SK-N-SH (cell line): ENCODE measurements at places on chromosomes 13 and 19.

DNA sequence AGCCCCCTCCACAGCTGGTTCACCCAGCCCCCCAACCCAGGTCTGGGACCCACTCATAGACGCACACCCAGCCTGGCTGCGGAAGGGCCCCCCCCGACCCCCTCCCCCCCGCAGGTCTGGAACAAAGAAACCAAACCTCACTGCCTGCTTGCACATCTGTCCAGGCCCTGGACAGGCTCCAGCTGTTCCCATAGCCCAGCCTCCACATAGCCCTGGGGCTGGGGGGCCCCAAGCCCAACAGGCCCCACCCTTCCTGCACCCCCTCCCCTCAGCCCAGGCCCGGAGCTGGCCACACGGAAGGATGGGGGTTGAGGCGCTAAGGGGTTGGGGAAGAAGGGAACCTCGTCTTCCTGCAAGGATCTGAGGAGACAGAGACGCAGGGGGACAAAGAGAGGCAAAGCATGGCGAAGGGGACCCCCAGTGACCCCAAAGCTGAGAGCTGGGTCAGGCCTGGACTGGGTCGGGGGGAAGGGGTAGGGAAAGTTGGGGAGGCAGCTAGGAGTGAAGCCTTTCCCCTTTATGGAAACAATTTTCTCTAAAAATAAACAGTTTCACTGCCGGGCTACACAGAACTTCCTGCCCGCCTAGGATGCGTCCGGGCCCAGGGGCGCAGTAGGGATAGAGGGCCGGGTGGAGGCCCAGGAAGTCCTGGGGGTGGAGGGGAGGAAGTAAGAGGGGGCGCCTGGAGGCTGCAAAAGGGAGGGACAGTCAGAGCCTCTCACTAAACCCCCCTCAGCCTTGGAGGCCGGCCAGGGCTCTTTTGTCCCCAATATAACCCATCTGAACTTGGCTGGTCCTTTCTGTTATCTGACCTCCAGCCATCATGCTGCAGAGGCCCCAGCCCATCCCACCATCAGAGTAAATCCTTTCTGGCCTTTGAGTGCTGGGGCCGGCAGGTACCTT is 2.4 kb downstream of the KANK2 start:
- DNase-seq, result no peak

- DNase-seq, result no peak
These were observed 42.2 kb upstream of the FLT1 start for GRCh38 chr13:28537171-28537570.

DNA sequence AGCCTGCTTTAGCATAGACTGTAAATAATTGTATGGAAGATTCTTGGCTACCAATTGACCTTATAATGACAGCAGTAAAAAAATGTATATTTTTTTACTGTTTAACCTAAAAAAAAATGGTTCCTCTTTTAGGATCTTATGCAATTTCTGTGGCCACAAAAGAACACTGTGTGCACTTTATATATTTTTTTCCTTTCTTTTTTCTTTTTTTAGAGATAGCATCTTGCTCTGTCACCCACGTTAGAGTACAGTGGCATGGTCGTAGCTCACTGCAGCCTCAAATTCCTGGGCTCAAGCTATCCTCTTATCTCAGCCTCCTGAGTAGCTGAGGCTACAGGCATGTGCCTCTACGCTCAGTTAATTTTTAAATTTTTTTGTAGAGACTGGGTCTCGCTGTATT is 6.1 kb downstream of the FLT3 start:
- DNase-seq, result no peak

- DNase-seq, result no peak
These were observed 18.0 kb downstream of the RAB3D start for GRCh38 chr19:11321191-11322126.

GRCh38 chr13:28031896-28032288 is 43.4 kb upstream of the URAD start:
- no peak for DNase-seq

- DNase-seq, result no peak
These were observed 121.4 kb upstream of the RFC3 start for GRCh38 chr13:33696530-33696929.

DNA sequence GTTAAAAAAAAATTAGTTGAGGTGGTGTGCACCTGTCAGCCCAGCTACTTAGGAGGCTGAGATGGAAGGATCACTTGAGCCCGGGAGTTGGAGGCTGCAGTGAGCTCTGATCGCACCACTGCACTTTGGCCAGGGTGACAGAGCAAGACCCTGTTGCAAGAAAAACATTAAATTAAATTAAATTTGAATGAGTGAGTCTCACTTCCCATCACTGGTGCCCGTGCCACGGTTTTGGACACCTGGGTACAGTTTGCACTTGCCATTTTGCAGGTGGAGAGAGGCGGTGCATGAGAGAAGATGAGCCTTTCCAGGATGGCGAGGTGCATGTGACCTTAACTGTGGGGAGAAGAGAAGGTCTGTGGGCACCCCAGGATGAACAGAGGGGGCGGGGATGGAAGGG is 60.3 kb upstream of the ZNF536 start:
- DNase-seq, result no peak

GRCh38 chr19:47564081-47564480 is 8.9 kb downstream of the ZNF541 start:
- no peak for DNase-seq

- DNase-seq, result no peak
These were observed 6.8 kb downstream of the ZNF526 start for GRCh38 chr19:42226886-42227285.

- no peak for DNase-seq
These were observed 48.4 kb upstream of the C13orf46 start for GRCh38 chr13:114022309-114022669.

- DNase-seq, result no peak
These were observed 20.0 kb upstream of the CYSLTR2 start for GRCh38 chr13:48633700-48634099.

GRCh38 chr13:102683637-102684036 is 11.2 kb downstream of the METTL21C start:
- DNase-seq, result no peak

- no peak for DNase-seq
These were observed 44.3 kb upstream of the CEACAM21 start for GRCh38 chr19:41531438-41532311.

DNA sequence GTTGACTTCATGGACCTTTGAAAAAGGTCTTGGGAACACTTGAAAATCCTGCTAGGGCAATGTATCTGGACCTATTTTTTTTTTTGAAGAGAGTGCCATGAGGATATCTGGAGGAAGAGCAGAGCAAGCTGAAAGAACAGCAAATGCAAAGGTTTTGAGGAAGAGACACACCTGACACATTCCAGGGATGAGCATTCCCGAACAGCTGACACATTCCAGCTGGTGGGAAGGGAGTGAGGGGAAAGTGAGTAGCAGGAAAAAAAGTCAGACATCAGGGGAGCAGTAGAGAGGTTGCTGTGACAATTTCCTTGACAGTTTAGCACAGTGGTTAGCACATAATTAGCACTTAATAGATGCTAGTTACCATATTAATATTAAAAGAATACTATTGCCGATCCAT is 14.7 kb downstream of the DGKH start:
- DNase-seq, result no peak

- DNase-seq, result peak; percentile 58
These were observed 5.8 kb downstream of the SMIM7 start for GRCh38 chr19:16654140-16654539.

DNA sequence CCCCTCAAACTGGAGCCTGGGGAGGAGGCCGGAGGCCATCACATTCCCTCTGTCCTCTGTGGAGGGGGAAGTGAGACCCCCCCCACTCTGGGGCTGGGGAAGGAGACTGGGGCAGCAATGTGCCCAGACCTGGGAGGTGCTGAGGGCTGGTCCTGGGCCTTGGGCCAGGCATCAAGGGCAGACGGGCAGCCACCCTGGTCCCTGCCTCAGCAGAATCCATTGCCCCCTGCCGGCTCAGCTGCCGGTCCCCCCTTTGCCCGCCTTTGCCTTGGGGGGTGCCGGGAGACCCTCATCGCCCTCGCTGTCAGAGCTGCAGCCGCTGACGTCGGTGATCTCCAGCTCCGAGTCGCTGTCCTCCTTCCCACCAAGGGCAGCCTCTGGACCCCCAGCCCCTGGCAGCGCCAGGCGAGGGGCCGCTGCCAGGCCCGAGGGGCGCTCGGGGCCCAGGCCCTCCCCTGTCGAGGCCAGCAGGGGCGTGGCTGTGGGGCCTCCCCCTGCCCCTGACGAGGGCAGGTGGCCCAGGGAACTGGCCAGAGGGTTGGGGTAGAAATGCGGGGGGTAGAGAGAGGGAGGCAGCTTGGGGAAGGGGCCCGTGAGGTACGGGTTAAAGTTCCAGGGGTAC is 20.1 kb downstream of the ERFL start:
- no peak for DNase-seq

DNA sequence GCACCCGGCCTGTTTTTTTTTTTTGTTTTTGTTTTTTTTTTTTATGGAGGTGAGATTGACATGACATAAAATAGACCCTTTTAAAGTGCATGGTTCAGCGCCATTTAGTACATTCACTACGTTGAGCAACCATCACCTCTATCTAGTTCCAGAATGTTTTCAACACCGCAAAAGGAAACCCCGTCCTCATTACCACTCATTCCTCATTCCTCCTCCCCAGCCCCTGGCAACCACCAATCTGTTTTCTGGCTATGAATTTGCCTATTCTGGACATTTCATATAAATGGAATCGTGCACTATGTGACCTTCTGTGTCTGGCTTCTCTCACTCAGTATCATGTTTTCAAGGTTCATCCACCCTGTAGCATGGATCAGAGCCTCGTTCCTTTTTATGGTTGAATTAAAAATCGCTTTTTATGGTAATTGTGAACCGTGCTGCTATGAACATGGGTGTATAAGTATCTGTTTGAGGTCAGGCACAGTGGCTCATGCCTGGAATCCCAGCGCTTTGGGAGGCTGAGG is 9.9 kb upstream of the ADGRE5 start:
- DNase-seq, result no peak

GRCh38 chr13:35512271-35512920 is 35.9 kb upstream of the MAB21L1 start:
- no peak for DNase-seq

DNA sequence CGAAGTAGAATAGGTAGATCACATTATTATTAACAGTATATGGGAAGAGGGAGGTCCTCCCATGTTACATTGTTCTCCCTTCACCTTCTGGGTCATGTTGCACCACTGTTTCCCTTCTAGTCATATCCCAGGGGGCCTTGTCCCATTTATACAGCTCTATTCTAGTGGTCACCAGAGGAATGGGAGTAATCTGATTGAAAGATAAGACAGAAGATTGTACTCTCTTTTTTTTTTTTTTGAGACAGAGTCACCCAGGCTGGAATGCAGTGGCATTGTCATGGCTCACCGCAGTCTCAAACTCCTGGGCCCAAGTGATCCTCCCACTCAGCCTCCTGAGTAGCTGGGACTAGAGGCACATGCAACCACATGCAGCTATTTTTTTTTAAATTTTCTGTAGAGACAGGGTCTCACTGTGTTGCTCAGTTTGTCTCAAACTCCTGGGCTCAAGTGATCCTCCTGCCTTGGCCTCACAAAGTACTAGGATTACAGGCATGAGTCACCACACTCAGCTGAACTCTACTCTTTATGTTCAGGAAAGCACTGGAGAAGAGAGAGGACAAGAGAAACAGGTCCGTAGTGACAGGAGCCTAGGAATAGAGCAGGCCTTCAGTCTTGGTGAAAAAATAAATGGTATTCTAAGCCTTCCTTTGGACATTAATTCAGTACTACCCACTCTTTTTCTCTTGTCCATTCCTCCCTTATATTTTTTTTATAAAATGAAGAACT is 4.3 kb upstream of the ZNF529 start:
- DNase-seq, result no peak

DNA sequence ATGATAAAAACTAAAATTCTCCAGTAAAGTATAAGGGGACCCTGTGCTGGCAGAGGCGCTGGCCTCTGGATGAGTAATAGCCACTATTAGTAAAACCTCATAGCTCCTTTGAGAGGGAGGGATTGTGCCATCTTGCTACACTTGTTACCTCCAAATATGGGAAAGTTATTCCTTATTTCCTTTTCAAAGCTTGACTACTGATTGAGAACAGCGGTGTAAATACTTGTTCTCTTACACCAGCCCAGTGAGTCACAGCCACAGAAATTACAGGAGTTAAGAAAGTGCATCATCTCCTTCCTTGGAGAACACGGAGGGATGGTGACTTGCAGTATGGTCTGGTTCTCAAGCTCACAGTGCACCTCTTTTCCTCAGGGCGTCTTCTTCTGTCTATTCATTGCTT is 379.0 kb downstream of the EFNB2 start:
- no peak for DNase-seq

DNA sequence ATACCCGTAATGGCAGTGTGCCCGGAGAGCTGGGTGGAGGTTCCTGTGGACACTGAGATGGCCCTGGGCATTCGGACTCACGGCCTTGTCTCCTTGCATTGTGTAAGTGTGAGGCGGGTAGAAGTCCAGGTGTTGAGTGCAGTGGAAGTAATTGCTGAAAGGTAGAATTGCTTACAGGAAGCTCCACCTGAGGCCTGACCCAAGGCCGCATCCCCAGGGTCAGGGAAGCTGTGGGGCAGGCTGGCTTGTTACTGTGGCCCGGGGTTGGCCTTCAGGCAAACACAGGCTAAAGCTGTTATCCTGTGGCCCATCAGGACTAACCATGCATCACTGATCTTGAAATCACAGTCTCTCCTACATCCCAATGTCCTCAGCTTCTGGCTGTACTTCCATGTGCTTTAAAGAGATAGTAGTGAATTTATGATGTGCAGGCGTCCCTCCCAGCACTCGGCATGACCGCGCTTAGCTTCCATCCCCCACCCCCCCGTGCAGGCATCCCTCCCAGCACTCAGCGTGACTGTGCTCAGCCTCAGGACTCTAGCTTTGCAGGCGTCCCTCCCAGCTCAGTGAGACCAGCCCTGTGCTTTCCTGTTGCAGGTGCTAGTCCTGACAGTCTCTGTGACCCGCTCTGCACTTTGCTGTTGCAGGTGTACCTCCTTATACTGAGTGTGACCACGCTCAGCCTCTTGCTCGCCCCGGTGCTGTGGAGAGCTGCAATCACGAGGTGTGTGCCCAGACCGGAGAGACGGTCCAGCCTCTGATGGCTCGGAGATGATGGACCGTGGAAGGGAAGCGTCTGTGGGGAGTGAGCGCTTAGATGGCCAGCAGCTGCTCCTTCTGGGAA is 35.6 kb upstream of the TFDP1 start:
- peak; percentile 84 for DNase-seq

DNA sequence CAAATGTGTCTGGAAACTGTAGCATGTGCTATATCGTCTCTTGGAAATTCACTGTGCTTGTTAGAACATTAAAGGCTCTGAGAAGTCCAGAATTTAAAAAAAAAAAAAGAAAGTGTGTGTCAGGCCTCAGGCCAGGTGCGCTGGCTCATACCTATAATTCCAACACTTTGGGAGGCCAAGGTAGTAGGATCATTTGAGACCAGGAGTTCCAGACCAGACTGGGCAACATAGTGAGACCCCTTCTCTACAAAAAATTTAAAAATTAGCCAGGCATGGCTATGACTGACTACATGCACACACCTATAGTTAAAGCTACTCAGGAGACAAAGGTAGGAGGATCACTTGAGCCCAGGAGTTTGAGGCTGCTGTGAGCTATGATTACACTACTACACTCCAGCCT is 4.9 kb downstream of the HNRNPUL1 start:
- no peak for DNase-seq

- DNase-seq, result no peak
These were observed 188.4 kb downstream of the ITGBL1 start for GRCh38 chr13:101640788-101641400.

DNA sequence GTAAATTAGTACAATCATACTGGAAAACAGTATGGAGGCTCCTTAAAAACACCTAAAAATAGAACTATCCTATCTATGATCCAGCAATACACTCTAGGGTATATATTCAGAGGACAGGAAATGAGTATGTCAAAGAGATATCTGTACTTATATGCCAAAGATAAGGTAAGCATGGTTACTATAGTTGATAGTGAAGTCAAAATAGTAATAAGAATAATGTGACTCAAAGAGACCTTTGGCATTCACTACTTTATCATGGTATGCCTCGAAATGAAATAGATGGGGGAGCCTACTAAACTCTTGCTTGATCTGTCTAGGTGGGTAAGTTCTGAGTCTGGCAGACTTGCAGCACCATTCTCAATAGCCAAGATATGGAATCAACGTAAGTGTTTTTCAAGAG is 30.3 kb downstream of the FXYD5 start:
- DNase-seq, result no peak
